Smooth muscle cell of trachea (primary cell): ENCODE measurements at places on chromosomes 5 and 9. TPM values are rescaled to one million over a fixed set of nuclear protein-coding genes. Genes with fewer than 3 reads are reported as not detected.

Gene C6
- not detected in 2 replicates for total RNA-seq

Gene GFI1B
- 0.17 TPM in 1 of 2 replicates, not detected in the other for total RNA-seq

Gene MEF2C
- 10.4 and 14.1 TPM in 2 replicates for total RNA-seq

Gene FCN2
- not detected in 2 replicates for total RNA-seq

Gene SLC6A18
- not detected in 2 replicates for total RNA-seq
